ENCODE measurements at places on chromosomes 2 and 18.

- peak; percentile 68 for DNase-seq
Measured at GRCh38 chr2:238382381-238382781, 44.3 kb upstream of the ASB1 start.

- peak; percentile 53 for DNase-seq
Measured at GRCh38 chr18:68623342-68623741, 91.6 kb downstream of the TMX3 start.

DNA sequence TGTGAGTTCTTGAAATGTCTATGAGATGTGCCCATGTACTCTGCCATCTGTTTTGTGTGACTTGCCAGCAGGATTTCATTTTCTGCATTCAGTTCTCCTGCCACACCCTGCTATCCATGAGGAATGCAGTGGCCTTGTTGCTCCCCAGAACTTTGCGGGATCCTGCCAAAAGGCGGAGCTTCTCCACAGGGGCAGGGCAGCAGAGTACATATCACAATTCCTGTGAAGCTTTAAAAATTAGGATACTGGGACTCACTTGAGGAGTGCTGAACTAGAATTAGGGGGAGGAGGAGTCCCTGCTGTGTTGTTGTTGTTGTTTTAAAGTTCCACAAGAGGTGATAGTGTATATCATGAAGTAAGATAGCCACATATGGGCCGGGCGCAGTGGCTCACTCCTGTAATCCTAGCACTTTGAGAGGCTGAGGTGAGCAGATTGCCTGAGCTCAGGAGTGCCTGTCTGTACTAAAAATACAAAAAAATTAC is 76.4 kb downstream of the TANC1 start:
- no peak for DNase-seq

GRCh38 chr2:68196120-68196716 is 38.5 kb downstream of the PNO1 start:
- no peak for DNase-seq

DNA sequence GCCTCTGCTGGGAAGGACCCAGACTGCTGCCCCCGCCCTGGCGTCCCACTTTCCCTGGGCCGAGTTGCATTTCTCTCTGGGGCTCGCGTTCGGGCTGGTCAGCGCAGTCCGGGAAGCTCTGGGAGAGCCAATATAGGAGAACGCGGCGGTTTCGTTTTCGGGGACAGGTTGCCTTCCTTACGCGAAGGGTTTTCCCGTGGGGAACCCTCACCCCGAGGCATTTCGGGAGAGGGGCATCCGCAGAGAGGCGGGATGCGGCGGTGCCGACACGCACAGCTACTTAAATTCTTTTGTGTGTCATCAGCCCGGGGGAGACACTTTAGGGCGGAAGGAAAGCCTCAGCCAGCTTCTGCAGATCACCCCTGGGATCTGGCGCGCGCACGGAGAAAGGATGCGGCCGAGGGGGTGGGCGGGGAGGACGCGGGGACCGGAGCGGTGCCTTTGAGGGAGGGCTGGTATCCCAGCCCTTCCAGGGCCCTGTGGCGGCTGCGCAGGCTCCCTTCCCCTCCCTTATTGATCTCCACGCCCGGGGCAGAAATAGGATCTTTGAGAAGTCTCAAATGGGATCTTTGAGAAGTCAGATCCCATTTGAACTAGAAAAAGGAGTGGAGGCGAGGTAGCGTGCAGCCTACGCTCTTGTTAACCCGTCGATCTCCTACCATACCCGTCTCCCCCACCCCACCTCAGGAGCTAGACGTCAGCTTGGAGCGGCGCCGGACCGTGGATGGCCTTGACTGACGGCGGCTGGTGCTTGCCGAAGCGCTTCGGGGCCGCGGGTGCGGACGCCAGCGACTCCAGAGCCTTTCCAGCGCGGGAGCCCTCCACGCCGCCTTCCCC is 1.2 kb downstream of the GATA6 start:
- DNase-seq, result no peak

DNA sequence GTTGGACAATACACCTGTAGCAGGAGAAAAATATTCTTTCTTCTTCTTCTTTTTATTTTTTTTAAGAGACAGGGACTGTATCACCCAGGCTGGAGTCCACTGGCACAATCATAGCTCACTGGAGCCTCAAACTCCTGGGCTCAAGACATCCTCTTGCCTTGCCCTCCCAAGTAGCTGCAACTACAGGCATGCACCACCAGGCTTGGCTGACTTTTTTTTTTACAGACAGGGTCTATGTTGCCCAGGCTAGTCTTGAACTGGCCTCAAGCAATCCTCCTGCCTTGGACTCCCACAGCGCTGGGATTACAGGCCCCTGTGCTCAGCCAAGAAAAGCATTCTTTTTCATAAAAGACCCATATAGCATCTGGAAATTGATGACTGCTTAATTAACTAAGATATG is 17.1 kb upstream of the ARHGAP28 start:
- no peak for DNase-seq

- no peak for DNase-seq
Measured at GRCh38 chr18:61203151-61203550, 130.1 kb upstream of the CDH20 start.

DNA sequence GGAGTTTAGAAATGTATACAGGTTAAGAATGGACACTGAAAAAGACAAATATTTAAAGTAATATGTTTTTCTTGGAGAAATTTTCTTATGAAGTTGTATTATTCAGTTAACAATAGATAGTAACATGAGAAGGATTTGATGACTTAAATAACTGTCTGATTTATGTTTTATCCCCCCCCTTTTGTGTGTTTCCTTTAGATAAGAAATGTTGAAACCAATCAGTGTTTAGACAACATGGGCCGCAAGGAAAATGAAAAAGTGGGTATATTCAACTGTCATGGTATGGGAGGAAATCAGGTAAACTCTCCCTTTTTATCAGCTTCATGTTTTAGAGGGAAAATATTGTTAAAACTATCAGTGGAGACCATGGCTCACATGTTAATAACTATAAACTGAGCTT is 289.7 kb upstream of the KCNJ3 start:
- DNase-seq, result no peak

DNA sequence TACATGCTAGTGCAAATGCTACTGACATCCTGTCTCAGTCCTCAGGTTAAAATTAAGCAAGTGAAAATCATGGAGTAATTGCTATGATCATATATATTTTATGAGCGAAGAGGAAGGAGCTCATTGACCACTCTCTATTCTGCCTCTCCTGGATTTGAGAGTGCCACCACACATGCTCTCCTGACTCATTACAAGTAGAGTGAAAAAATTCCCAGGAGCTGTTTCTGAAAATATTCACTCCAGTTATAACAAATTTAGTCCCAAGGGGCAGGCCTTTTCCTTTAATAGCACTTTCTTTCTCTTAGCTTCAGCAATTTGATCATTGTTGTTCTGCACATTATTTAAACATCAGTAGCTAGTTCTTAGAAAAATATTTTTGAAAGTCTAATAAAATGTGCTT is 155.0 kb upstream of the MAPRE2 start:
- DNase-seq, result no peak

GRCh38 chr2:19171409-19171808 is 187.0 kb downstream of the OSR1 start:
- DNase-seq, result no peak

Data from AG09309 (cell line).